HTR-8/SVneo (cell line): ENCODE measurements at places on chromosomes 7 and 10.

GRCh38 chr10:1399431-1400100 lies 337.8 kb downstream of the ADARB2 start:
- no peak for DNase-seq

DNA sequence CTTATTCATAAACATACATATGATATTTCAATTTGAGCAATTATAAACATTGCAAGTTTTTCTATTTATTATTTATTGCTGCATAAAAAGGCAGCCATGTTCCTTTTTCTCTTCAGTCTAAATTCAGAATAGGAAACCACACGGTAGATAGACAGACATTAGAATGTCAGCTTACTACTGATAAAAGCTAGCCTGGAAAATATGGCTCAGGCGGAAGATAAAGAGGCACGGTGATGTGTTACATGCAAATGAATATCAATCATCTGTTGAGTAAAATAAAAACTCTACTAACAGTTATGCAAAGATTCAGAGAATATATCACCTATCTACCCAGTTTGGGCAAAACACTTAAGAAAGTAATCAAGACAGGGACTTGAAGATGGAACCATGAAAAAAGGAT lies 73.5 kb upstream of the PDSS1 start:
- DNase-seq = no peak

GRCh38 chr7:158442260-158442659 lies 145.4 kb downstream of the PTPRN2 start:
- DNase-seq = no peak

DNA sequence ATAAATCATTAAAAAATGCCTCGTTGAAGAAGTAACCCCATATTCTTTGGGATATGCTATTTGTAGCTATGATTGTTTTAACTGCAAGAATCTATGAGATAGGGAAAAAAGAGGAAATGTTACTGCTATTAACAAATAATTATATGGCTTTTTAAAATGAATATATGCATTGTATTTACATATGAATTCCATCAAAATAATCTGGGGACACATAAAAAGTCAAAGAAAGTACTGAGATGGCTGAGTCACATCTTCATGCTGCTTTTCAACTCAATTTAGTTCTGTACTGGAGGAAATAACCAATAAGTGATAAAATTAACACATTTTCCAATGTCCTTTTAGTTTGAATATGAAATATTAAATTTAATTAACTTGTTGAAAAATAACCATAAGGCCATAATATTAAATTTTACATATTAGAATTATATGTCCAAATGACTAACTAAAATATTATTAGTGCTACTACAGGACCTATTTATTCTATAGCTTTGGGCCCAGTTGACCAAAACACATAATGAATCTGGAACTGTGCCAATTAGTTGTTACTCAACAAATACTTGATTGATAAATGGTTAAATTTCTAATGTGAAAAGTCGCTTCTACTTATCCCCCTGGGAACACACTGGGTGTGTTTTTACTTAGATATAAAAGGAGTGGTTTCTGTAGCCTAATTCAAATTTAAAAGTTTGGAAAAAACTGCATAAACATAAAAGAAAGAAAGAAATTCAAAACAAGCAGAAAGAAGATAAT lies 214.6 kb upstream of the PFKP start:
- DNase-seq = no peak

- no peak for DNase-seq
Measured at GRCh38 chr10:110755781-110756180, 111.6 kb downstream of the RBM20 start.

GRCh38 chr7:151032936-151033863 lies 5.0 kb downstream of the ABCB8 start:
- DNase-seq = no peak

- no peak for DNase-seq
Measured at GRCh38 chr10:75793848-75794247, 362.4 kb downstream of the LRMDA start.

GRCh38 chr10:49737474-49738201 lies 24.5 kb downstream of the OGDHL start:
- DNase-seq = no peak

- DNase-seq = no peak
Measured at GRCh38 chr7:109997837-109998236, 1093.1 kb upstream of the LRRN3 start.

GRCh38 chr10:99341860-99342490 lies 12.8 kb downstream of the CNNM1 start:
- DNase-seq = no peak

DNA sequence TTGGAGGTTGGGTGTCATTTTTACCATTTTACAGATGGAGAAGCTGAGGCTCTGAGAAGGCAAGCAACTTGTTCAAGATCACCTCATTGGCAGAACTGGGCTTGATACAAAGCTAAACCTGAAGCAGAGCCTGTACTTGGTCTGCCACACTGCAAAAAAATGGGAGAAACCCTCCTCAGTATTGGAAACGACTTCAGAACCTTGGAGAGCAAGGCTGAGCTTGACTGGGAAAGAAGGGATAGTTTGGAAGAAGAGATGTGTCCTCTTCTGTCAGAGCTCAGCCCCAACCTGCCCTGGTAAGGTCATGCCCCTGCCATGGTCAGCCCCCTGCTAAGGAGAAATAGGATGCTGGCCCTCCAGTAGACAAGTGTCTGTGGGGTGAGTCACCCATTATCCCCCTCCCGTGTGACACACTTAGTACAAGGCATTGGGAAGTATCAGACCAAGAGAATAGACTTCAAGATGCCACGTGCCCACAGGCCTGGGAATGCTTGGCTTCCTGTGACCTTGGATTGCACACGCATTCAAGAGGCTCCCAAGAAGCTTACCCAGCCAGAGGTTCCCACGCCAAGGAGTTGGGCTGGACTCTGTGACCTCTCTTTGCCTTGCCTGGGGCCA lies 56.2 kb upstream of the SMNDC1 start:
- DNase-seq = no peak

- no peak for DNase-seq
Measured at GRCh38 chr10:80277016-80277415, 12.4 kb downstream of the MAT1A start.

DNA sequence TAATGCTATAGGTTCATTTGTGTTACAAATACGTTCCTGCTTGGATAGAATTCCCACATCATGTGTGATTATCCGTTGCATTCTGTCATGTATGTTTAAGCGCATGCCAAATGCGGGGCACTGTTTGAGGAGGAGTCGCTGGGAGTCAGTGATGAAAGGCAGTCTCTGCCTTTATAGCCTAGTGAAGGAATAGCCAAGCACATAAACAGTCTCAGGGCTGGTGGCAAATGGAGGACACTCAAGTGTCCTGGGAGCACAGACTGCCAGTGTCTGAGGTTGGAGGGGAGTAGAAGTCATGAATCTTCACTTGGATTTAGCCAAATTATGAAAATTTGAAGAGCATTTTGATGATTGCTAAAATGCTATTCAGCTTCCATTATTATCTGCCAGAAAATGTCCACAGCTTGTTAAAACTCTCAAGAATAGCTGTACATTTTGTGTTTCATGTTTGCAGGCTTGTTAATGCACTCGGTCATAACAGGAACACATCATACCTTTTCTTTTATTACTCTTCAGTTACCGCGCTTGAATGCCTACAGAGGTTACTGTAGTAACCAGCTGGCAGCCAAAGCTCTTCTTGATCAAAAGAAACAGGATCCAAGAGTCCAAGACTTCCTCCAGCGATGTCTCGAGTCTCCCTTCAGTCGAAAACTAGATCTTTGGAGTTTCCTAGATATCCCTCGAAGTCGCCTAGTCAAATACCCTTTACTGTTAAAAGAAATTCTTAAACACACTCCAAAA lies 41.6 kb downstream of the NET1 start:
- no peak for DNase-seq

GRCh38 chr7:47478926-47479711 lies 102.8 kb downstream of the TNS3 start:
- no peak for DNase-seq

DNA sequence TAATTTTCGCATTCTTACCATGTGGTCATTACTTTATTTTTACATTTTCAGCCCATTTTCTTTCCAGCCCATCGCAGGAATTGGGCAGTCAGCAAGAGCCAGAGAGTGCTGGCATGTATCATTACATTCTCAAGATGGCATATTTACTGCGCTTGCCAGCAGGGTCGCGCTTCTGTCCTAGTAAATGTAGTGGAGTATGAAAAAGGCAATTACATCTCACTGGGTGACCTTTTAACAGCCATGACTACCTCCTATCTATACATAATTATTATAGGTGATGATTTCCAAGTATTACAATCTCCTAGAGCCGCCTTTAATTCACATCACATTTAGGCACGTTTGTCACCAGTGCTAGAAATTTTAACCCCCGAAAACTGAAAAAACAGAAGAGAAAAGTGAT lies 433.7 kb upstream of the MGMT start:
- no peak for DNase-seq

- no peak for DNase-seq
Measured at GRCh38 chr7:4861673-4862072, at the start of gene PAPOLB. PAPOLB (minus strand) TSS chr7:4862030; CDS start chr7:4861810, 220 bp downstream.

DNA sequence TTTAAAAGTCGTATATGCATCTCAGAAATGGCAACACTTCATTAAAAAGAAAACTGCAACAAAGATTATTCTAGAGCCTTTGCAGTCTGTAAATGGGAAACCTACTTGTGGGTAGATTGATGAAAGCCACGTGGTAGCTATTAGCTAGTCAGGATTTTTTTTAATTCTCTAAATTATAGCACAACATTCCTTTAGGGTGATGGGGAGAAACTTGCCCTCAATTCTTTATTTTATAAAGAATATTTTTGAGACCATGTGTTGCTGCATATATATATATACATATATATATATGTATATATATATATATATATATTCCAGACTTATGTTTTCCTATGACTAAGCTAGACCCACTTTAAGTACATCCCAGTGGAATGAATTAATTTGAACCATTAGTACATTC lies 118.0 kb downstream of the PPP1R3A start:
- DNase-seq = no peak

- no peak for DNase-seq
Measured at GRCh38 chr7:3162289-3162688, 118.6 kb upstream of the CARD11 start.

GRCh38 chr10:1564791-1565190 lies 172.5 kb downstream of the ADARB2 start:
- no peak for DNase-seq

GRCh38 chr10:130708465-130709070 lies 572.4 kb downstream of the GLRX3 start:
- DNase-seq = no peak

GRCh38 chr7:74000489-74001149 lies 27.4 kb upstream of the ELN start:
- no peak for DNase-seq

- no peak for DNase-seq
Measured at GRCh38 chr7:124818807-124819206, 53.2 kb upstream of the GPR37 start.

DNA sequence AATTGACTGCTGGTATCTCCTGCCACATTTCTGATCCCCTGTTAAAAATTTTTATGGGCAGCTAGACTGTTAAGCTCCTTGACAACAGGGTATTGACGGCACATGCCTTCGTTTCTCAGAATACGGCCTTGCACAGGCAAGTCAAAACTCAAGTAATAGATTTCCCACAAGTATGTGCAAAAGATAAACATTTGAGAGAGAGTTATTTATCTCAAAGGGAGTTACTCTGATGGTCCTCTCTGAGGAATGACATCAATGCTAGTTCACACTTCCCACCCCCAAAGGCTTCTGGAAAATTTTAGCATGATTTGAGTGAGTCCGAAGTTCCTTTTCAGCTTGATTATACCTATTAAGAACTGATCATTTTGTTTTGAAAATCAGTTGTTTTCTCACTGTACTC lies 71.9 kb downstream of the JCAD start:
- no peak for DNase-seq

- no peak for DNase-seq
Measured at GRCh38 chr7:79454361-79454960, 994 bp upstream of the MAGI2 start.

DNA sequence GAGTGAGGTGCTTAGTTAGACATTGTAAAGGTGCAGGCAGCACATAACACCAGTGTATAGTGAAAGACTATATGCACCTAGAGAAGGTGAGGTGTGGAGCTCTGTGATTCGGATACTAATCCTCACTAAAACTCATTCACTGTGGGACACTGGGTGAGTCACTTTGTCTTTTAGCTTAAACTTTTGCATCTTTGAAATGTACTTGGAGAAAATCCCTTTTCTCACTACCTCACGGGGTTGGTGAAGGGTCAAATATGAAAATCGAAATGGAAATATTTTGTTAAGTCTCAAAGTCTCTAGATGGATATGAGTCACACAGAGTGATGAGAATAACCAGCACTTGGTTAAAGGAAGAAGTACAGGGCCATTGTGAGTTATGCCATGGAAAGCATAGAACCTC lies 38.0 kb downstream of the MDFIC start:
- no peak for DNase-seq

GRCh38 chr7:76054123-76055120 lies 6.5 kb downstream of the MDH2 start:
- peak; percentile 30 for DNase-seq

DNA sequence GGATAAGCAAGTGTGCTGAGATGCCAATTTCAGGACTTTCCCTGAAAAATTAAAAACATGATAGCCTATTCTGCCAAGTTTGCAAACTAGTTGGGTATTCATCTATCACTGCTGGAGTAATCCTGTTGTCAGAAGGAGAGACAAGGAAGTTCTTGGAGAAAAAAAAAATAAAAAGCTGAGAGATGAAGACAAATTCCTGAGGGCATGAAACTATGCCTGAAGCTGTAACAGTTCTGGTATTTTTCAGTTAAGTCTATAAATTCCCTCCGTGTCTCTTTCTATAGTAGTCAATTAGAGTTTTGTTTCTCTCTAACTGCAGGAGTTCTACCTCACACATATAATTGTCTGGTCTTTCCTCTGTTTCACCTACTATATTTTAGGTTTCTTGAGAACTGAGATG lies 95.7 kb downstream of the DGKB start:
- DNase-seq = peak; percentile 9

- DNase-seq = no peak
Measured at GRCh38 chr7:44268671-44269070, 56.7 kb downstream of the CAMK2B start.

- DNase-seq = peak; percentile 50
Measured at GRCh38 chr10:26725837-26726727, 28.6 kb downstream of the PDSS1 start.
